ENCODE measurements at places on chromosomes 12 and 14. TPM values are rescaled to one million over a fixed set of nuclear protein-coding genes. Genes with fewer than 3 reads are reported as not detected.

Gene RNASE1
- 0.63 TPM for total RNA-seq

Gene TBC1D30
- total RNA-seq: 0.47 TPM

Gene SERPINA5
- 0.38 TPM for total RNA-seq

Gene NAV3
- not detected for total RNA-seq

Gene RIC8B
- total RNA-seq: 8.1 TPM

Gene A2ML1
- total RNA-seq: not detected

Gene KCNC2
- not detected for total RNA-seq

Gene CDCA4
- 72.2 TPM for total RNA-seq

Gene OLR1
- total RNA-seq: not detected

Gene PPP4R3A
- 127 TPM for total RNA-seq

GRCh38 chr12:128078301-128078971 is 188.5 kb upstream of the TMEM132C start:
- no peak for DNase-seq

- DNase-seq: no peak
These were observed 40.3 kb downstream of the FERMT2 start for GRCh38 chr14:52910572-52910971.

- no peak for DNase-seq
These were observed 409.5 kb downstream of the SLC6A15 start for GRCh38 chr12:84502907-84503787.

- no peak for DNase-seq
These were observed 115.9 kb downstream of the GPR135 start for GRCh38 chr14:59349258-59349701.

- DNase-seq: no peak
These were observed 46.1 kb downstream of the ZNF664 start for GRCh38 chr12:124019115-124019514.

- no peak for DNase-seq
These were observed 7.9 kb upstream of the CMKLR1 start for GRCh38 chr12:108346727-108347710.

GRCh38 chr12:132488127-132489077 is 1.5 kb upstream of the FBRSL1 start:
- DNase-seq: no peak

DNA sequence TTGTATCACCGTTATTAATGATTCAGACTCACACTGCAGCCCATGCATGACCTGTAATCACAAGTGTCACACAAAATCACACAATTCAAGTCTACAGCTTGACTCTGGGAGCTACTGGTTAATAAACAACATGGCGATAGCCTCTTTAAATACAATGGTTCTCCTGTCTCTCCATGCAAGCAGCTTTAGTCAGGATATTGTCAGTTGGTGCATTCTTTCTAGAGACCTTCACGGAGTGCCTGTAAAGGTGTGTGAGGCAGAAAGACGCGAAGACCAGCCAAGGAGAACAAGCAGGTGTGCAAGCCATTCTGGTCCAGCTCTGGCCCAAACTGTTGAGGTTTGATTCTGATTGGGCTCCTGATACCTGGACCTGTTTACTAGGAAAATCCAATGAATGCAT is 40.0 kb upstream of the FOXN3 start:
- DNase-seq: no peak

- DNase-seq: no peak
These were observed 97.6 kb upstream of the ZDHHC17 start for GRCh38 chr12:76666290-76666835.

DNA sequence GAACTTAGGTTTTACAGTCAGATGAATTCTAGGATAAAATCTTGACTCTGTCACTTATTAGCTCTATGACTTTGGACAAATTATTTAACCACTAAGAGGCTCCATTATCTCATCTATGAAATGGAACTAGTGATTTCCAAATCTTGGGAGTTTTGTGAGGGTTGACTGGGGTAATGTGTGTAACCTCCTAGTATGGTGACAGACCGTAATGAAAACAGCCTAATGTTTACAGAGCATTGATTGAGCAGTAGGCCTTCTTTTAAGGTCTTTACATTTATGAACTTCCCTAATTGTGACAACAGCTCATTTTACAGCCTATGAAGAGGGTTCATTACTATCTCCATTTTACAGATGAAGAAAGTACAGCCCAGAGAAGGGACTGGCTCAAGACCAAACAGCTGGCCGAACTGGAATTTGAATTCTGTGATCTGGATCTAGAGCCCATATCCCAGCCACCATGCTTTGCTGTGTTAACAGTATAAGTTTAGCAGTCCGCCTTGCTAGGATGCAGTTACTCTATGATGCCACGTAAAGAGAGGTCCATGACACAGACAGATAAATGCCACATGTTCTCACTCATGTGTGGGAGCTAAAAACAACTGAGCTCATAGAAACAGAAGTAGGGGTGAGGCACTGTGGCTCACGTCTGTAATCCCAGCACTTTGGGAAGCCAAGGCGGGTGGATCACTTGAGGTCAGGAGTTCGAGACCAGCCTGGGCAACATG is 9.1 kb upstream of the FBXL14 start:
- DNase-seq: no peak

GRCh38 chr14:81164167-81164774 is 56.5 kb downstream of the GTF2A1 start:
- peak; percentile 10 for DNase-seq

DNA sequence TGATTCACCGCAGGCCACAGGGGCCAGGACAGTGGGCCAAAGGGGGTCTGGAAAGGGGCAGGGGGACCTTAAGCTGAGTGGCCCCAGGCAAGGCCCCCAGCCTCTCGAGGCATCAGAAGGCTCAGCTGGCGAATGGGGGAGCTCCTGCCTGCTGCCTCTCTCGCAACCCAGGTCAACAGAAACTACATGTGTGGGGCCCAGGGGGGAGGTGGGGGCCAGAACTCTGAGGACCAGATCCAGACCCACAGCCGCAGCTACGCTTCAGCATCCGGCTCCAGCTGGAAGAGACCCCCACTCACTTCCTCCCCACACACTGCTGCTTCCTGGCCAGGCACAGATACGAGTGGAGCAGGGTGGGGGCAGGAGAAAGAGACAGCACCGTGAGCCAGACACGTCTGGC is 46.5 kb downstream of the NCOR2 start:
- DNase-seq: no peak

- no peak for DNase-seq
These were observed 51.3 kb upstream of the PPP2R5C start for GRCh38 chr14:101709962-101710931.

- DNase-seq: no peak
These were observed 65.7 kb upstream of the CAPRIN2 start for GRCh38 chr12:30820406-30820946.

DNA sequence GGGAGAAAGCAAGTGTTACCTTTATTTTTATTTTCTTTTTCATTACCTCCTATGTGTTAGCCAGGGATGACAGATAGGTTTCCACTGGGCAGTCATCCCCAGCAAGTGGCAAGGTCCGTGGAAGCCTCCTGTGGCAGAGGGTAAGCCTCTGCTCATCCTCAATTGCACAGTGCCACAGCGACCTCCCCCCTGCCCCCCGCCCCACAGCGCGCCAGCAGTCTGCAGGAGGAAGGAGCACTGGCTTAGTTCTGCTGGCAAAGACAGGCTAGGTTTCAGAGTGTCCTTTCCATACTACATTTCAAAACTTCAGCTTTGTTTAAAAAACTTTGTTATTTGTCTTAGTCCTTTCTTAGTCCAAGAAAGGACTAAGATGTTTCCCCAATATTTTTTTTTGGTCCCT is 194.7 kb downstream of the EXOC5 start:
- DNase-seq: no peak

DNA sequence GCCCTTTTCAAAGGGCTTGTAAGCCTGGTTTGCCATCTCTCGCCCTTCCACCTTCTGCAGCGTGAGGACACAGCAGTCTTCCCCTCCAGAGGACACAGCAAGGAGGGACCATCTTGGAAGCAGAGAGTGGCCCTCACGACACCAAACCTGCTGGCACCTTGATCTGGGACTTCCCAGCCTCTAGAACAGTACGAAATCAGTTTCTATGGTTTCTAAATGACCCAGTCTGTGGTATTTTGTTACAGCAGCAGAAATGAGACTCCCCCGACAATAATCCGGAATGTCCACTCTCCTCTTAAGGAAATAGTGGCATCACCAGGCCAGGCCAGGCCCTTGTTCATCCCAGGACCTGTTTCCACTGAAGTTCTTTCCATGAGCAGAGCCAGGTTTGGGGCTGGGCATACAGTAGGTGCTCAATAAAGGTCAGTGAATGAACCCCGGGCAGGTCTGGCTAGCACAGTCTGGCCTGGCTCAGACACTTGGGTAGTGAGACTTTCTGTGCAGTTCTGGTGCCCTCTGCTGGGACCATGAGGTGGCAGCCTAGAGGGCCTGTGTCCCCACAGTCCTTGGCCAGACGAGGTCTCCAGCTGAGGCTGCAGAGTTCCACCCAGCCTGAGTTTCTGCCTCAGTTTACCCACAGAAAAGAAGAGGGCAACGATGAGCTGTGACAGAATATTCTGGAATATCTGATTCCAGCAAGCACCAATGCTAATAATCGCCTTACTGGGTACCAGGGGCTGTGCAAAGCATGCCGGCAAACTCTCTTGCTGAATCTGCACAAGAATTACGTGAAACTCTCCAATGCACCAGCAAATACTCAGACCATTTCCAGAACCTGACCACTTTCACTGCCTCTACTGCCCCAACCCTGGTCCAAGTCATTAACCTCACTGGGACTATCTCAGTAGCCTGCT is 14.0 kb downstream of the ABCB9 start:
- peak; percentile 68 for DNase-seq

- no peak for DNase-seq
These were observed 28.0 kb downstream of the TTLL5 start for GRCh38 chr14:75689012-75689411.

- DNase-seq: no peak
These were observed 333.3 kb downstream of the SLC16A7 start for GRCh38 chr12:59929110-59929509.

GRCh38 chr14:63155511-63156185 is 48.6 kb upstream of the RHOJ start:
- DNase-seq: no peak

- peak; percentile 81 for DNase-seq
These were observed 24.7 kb upstream of the IRF2BPL start for GRCh38 chr14:77053046-77053841.

GRCh38 chr12:69024413-69024812 is 91.4 kb upstream of the CPM start:
- DNase-seq: no peak

DNA sequence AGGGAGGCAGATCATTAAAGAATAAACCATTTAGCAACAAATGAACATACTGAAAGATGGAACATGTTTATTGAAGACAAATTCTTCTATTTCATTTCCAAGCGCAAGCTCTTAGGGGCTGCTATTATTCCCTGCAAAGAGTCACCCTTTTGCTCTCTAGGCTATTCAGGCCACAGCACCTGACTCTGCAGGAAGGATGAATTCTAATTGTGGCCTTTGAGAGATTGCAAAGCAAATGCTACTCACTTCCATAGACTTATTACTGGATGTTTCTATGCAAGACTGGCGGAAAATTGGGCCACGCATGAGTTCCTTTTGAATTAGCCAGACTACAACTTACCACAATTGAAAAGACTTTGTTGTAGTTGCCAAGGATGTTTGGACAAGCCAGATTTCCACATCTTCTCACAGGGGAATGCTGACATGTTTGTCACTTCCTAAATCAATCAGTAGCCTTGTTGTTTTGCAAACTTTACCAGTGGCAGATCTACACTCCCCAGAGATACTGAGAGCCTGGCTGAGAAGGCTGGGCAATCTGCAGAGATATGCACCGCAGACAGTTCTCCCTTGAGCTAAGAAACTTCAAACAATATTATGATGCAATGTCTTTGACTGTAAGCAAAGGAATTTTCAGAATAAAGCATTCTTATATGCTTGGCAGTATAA is 334.3 kb upstream of the SYT1 start:
- no peak for DNase-seq

GRCh38 chr12:46300910-46301309 is 32.1 kb upstream of the SLC38A1 start:
- DNase-seq: no peak

DNA sequence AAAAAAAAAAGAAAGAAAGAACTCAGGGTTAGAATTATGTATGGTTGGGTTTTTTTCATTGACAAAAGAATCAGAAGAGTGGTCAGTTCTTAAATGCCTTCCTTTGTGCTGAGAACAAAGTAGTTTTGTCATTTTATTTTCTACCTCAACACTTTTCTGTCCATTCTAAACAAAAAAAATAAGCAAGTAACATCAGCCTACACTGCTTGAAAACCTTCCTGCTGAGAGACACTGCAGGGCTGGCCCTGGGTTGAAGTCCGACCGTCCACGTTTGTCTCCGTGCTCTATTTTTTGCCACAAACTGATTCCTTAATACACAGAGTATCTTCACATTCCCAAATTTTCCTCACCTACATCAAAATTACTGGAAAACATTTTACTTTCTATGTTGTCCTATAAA is 211.6 kb upstream of the PDZRN4 start:
- no peak for DNase-seq

GRCh38 chr12:105420659-105421240 is 90.3 kb downstream of the C12orf75 start:
- peak; percentile 51 for DNase-seq

- DNase-seq: no peak
These were observed 6.8 kb upstream of the SIX1 start for GRCh38 chr14:60655898-60656685.

DNA sequence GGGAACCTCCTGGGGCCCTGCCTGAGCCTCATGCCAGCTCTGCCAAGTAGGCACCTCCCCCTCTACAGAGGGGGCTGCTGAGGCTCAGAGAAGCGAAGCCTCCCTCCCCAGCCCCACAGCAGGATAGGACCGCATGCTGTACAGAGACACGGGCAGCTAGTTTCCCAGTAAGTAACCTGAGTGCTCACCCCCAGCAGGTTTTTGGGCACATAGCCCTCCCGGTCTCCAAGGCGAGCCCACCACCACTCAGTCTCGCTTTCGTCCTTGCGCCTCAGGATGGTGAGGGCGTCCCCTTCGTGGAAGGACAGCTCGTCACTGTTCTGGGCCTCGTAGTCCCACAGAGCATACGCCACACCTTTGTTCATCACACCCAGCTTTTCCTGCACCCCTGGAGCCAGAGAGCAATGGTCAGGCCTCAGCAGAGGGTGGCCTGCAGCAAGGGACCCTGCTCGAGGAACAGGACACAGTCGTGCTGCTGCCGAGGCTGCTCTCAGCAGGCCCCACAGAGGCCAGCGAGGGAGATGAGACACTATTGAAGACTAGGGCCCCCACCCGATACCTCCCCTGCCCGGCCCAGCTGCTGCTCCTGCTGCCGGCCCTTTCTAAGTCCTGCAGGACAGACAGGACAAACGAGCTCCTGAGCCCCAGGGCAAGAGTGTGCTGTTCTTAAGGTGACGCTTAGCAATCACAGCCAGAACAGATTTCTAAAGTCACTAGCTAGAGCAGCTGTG is 20.4 kb downstream of the ZFYVE21 start:
- no peak for DNase-seq

- DNase-seq: no peak
These were observed 7.2 kb downstream of the NAB2 start for GRCh38 chr12:57096099-57096572.

- no peak for DNase-seq
These were observed 72.8 kb downstream of the TAOK3 start for GRCh38 chr12:118299791-118300460.

DNA sequence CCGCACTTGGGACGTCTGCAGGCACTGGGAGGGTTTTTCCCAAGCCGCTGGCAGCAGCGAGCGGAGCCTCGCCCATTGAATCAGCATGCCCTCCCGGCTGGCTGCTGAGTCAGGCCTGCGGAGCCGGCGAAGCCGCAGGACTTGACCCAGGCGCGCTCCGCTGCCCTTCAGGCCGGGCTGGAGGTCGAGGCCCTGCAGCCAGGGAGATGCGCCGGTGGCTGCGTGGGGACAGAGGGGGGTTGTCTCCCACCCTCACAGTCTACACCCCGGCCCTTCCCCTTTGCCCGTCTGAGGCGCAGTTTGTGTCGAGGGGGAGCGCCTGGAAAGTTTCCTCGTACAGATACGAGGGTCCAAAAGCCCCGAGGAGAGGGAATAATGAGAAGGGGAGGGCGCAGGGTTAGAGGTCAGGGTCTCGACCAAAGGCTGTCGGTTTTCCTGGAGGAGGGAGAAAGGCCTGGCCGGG is 759 bp upstream of the KLC1 start:
- DNase-seq: no peak

All from activated T-cell treated with anti-CD3 and anti-CD28 coated beads, Interleukin-2, amount 50 U/mL, for 4 hours (primary cell).